Stimulated activated CD8-positive, alpha-beta memory T cell treated with anti-CD3 and anti-CD28 coated beads, Interleukin-12 subunit alpha, Interleukin-12 subunit beta, amount 100 ng/mL, for 1 hour (primary cell): ENCODE measurements at places on chromosomes 7 and 10.

- no peak for DNase-seq
These were observed at the start of gene DLX6 for GRCh38 chr7:97005183-97006054. DLX6 (plus strand) TSS chr7:97005553; CDS start chr7:97005978, 425 bp downstream.

- DNase-seq, result no peak
These were observed 40.0 kb downstream of the MKI67 start for GRCh38 chr10:128086003-128086863.

GRCh38 chr10:95963991-95964389 lies 56.2 kb downstream of the CC2D2B start:
- no peak for DNase-seq

- DNase-seq, result no peak
These were observed 235.5 kb downstream of the SEMA3E start for GRCh38 chr7:83413424-83413823.

DNA sequence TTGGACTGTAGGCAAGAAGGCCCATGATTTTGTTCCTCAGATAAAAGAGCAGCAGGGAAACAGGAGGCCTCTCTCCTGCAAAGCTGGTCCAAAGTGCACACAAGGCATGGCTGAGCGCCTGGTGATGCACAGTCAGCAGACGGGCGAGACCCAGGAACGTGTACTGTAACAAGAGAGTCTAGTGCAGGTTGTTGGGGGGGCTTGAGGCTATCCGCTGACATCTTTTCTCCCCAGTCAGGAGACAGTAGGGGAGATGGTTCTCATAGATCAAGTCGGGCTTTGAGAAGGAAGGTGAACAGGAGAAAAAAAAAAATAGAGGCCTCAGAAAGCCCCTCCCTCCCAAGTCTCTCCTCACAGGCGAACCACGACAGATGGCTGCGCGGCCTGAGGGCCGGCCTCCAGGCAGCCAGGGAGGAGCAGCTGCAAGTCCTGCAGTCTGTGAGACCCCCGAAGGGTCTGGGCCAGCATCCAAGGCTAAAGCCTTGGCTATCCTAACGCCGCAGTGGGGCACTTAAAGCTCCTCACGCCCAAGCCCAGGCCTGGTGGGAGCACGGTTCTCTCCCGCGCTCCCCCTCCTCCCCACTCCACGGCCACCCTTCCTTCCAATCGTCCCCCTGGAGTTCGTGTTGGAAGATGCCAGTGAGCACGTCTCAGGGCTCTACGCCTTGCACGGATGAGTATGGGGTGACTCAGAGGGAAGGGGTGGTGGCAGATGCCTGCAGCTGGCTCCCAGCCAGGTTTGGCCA lies 68.3 kb downstream of the PRKAG2 start:
- no peak for DNase-seq

DNA sequence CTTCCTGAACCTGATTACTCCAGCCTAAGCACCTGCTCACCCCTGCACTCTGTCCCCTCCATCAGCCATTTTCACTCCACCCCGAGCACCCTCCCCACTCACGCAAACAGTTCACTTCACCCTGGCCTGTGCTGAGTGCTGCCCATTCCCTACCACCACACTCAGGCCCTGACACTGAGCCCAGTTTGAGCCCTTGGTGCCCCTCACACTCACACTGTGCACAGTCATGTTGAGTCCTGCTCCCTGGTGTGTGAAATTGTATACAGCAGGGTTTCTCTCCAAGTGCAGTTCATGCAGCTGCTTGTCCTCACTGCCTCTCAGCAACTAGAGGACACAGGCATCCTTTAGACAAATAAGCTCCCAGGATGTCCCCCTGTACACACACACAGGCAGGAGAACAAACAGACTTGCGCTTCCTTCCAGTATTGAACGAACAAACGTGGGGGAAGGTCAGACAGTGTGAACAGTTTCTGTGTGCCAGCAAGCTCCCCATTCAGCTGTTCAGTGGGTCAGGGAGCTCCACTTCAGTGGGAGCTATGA lies 6.8 kb downstream of the MYO1G start:
- DNase-seq, result no peak

DNA sequence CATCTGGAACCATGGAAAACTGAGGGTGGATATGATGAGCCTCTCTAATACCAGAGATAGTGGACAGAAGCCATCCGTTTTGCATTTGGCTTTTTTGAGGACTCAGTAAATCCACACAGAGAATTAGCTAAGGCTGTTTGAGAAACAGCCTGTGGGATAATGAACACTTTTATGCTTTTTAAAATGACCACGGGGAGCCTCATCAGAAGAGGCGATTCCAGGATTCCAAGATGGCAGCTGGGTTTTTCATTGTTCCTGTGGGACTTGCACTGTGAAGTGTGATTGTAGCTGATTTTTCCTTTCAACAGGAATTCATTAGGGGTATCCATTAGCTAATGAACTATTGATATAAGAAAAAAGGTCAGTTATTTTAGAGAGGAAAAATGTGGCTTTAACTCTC lies 353.2 kb downstream of the AUTS2 start:
- no peak for DNase-seq

DNA sequence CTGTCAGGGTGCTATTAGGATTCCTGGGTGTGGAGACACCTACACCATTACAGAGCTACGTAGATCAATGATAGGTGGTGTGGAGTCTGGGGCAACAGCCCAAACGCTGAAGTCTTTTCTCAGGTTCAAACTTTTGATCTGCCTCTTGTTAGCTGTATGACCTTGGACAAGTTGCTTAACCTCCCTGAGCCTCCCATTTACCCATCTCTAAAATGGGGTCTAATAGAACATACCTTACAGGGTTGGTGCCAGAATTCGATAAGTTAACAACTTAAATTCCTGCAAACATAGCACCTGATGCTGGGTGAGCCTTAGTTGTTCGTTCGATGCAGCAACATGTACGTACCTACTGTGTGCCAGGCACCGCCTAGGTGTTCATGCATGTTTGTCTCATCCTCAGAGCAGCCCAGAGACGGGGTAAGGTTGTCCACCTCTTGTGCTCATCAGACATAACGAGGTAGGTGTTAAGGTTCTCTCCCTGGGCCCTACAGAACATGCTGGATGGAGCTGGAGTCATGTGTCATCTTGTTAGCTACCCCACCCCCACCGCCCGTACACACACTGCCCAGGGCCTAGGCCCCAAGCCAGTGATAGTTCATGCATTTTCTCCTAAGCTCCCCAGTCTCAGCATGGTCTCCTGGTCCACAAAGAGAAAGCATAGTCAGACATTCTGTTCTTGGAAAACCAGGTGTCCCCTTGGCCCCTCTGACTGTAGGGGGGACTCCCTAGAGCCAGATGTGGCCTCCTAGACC lies 41.0 kb upstream of the SLC29A3 start:
- no peak for DNase-seq

DNA sequence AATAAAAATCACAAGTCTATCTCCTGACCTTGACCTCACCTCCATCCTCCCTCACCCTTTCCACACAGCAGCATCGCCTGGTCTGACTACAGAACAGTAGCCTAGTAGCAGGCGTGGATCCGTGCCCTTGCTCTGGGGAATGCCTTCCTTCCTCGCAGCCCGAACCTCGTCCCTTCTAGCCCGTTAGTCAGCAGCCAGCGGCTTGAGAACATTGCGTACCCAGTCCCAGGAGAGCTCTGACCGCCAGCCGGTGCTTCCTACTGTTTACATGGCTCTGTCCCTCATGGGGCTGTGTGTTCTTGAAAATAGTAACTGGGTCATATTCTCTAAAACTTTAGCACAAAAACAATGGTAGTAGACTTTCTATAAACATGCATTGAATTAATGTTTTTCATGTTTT lies 682.7 kb upstream of the IGFBP3 start:
- DNase-seq, result no peak

DNA sequence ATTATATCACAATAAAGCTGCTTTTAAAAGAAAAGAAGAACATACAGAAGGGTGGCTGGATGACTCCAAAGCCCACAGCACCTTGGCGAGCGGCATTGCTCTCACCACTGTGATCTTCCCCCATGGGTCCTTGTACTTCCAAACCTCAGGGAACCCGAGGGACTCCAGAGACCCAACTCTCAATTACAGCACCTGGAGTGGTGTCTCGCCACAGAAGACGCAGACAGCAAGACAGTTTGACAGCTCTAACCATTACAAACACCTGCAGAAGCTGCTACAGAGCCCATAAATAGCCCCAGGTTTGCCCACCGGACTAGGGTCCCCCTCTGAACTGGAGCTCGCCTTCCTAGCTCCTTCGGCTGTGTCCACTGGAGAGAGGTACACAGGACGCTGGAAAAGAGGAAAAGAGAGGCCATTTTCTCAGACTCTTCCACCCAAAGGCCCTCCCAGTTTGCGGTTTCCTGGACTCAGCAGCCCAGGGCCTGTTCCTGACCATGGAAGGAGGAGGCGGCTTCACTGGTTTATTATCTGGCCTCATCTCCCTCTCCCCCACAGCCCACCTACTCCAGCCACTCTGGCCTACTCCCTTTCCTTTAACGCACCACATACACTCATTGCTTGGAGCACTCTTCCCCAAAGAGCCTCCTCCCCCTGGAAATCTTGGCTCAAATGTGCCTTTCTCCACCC lies 1.9 kb downstream of the PIK3AP1 start:
- no peak for DNase-seq

GRCh38 chr10:59587083-59587755 lies 122.4 kb downstream of the SLC16A9 start:
- DNase-seq, result no peak

- no peak for DNase-seq
These were observed 56.2 kb upstream of the ETV1 start for GRCh38 chr7:14045651-14046050.

DNA sequence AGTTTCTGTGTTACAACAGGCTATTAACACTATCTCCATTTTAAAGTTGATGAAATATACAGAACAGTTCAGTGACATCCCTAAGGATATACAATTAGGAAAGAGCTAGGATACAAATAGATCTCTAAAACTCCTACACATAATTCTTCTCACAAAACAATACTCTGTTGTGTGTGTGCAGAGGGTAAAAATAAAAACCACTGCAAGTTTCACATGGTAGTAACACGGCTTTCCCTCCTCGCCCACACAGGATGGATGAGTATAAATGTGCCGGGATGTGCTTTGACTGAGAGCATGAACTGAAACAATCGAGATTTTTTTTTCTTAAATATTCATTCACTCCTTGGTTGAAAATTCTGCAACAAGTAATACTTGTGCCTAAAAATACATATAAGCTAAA lies 131.5 kb upstream of the C1QL3 start:
- DNase-seq, result no peak

- no peak for DNase-seq
These were observed 18.0 kb downstream of the PURB start for GRCh38 chr7:44867073-44867995.

DNA sequence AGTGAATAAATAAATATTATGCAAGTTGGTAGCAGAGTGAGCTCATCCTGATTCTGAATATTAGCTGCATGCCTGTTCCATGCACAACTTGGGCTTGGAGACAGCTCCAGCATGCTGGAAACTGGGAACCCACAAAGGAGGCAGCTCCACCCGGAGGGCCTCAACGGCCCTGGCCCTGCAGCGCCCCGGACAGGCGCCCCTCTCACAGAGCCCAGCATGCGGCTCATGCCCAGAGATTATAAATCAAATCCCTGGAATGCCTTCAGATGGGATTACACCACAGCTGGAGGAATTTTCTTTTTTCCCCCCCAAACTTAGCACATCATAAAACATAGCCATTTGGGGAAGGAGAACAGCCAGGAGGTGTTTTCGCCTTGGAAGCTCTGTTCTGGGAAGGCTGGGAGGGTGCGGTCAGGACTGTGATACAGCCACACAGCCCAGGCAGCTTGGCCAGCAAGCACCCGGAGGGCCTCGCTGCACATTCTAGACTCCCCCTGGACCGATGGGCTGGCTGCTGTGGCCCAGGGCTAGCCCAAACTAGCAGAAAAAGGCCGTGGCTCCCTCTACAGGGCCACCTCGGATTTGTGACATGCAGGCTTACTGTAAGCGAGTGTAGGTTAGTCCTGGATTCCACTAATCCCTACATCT lies 102.4 kb downstream of the PTPN20 start:
- no peak for DNase-seq

DNA sequence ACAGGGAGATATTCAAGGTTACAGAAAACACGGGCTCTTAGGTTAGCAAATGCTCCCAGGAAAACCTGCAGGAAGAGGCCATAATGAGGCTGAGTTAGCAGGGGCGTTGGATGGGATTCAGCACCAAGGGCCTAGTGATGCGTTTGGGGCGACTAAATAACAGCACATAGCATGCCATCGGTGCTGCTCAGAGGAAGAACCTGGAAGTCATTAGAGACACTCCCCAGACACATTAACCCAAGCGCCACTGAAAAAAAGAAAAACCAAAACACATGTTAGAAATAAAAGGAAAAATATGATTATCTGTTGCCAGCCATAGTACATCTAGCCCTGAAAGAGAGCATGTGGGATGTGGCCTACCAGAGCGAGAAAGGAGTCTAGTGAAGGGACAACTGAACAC lies 28.8 kb upstream of the OPALIN start:
- DNase-seq, result no peak

GRCh38 chr10:126732308-126732707 lies 61.8 kb upstream of the C10orf90 start:
- DNase-seq, result no peak

DNA sequence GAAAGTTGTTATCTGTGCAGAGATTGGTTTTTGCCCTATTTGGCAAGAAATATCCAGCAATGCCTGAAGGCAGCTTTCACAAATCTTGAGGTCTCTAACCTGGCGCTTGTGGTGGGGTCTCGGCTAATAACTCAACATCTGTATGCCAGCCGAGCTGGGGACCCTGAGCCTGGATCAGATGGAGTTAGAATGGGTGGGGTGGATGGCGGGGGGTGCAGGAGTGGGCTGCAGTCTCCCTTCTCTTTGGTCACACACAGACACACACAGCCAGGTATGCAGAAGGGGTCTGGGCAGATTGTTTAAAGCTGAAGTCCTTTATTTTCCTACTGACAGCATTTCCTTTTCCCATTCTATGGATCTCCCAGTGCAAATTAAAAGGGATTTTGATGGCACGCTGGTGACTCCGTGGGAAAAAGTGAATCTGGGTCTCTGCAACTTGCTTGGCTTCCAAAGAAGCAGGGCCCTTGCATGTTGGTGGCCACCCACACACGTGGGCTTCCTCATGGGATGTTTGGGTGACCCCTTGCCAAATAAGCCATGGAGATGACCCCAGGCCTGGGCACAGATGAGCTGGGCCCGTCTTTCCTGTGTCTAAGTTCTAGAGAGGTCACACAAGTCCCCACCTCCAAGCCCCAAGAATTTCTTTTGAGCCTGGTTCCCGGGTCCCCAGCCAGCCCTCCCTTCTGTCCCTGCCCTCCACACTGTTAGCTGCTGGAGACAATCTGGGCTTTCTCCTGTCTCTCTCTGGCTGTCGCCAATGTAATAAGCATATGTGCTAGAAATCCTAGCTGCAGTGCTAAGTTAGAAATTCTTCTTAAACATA lies 39.9 kb upstream of the EMX2 start:
- DNase-seq, result no peak

DNA sequence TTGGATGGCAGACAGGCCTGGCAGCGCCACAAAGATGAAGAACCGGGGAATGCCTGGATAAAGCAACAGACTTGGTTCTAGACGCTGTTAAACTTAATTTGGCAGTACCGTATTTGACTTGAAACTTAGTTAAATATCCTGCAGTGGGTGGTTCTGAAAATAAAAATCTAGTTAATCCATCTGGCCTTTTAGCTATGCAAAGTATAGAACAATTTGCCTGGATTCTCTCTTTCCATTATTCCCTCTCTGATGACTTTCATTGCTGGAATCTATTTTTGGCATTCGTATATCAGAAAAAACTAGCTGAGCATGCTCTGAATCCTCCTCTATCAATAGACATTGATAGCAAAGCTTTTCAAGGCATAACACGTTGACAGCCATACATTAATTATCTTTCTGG lies 203.6 kb downstream of the MACC1 start:
- DNase-seq, result no peak
